ENCODE measurements at places on chromosomes 6 and 20. TPM values are rescaled to one million over a fixed set of nuclear protein-coding genes. Genes with fewer than 3 reads are reported as not detected.

GRCh38 chr6:17886891-17887290, 100.5 kb downstream of the KIF13A start:
- no peak for DNase-seq

DNA sequence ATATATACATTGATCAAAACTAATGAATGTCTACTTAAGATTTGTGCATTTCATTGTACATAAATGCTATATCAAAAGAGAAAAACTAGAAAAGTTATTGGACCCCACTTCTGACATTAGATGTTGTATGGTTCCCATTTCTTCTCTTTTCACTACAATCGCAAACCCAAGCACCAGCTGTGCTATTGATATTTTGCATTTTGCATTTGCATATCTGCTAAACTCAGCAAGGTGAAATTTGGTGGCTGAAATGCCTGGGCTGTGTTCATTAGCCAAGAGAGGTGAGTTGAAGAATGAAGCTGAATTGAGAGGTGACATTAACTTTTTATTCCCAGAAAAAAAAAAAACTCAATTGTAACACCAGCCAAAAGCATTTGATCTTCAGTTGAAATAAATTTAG, 232.1 kb upstream of the TENT5A start:
- no peak for DNase-seq

GRCh38 chr6:96301023-96301422, 220.6 kb upstream of the UFL1 start:
- DNase-seq: no peak

DNA sequence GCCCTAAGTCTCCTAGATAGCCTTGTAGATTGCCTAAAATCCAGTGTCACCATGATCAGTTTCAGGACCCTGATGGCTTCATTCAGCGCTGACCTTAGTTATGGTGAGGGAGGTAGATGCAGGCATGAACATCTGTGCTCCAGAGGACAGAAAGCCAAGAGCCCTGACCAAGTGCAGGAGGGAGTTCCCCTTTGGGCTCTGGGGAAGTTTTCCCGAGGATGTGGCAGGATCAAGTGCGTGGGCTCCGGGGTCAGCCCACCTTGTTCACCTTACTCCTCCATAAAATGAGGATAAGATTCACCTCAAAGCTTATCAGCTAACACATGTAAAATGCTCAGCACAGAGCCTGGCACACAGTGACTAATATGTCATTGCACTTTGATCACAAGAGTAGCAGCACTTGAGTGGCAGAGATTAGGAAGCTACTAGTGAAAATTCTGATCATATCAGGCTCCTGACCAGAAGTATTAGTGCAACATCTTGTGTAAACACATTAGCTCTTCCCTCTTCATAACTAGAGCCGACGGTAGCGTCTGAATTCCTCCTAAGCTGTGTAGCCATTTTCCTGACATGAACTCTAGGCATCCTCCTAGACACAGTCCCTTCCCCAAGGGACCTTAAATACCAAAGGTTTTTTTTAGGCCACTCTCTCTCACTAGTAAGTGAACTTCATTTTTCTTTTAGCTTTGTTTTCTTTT, 125.2 kb downstream of the SULF2 start:
- DNase-seq: no peak

- no peak for DNase-seq
Measured at GRCh38 chr20:57408131-57408530, 16.9 kb downstream of the RBM38 start.

DNA sequence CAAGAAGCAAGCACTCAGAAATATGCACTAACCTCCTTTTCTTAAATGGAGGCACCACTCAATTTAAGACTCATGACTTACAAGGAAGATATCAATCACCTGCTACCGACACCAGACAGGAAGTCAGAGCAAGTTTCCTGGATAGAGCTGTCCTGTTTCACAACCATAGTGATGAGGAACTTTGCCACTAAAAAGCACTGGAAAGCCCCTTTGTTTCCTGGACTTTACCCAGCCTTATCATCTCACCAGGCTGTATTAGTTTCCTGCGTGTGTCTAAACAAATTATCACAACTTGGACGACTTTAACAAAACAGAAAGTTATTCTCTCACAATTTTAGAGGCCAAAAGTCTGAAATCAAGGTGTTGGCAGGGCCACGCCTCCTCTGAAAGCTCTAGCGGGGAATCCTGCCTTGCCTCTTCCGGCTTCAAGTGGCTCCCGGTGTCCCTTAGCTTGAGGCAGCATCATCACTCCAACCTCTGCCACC, 253.8 kb upstream of the STXBP5 start:
- no peak for DNase-seq

Gene TFAP2A
- total RNA-seq: not detected

Gene MCCD1
- 0.56 TPM for total RNA-seq

Gene GTSF1L
- not detected for total RNA-seq

Gene KHDC1L
- total RNA-seq: not detected
